ENCODE measurements at places on chromosomes 7 and 10. TPM values are rescaled to one million over a fixed set of nuclear protein-coding genes. Genes with fewer than 3 reads are reported as not detected.

Gene FAS
- total RNA-seq, result 16.6 TPM

Gene TCF7L2
- total RNA-seq, result 15.5 TPM

Gene ZNF722
- not detected for total RNA-seq

Gene MMD2
- not detected for total RNA-seq

Gene RADIL
- total RNA-seq, result 3.4 TPM
